ENCODE measurements at places on chromosomes 4 and X.

GRCh38 chr4:1512738-1513660 lies 106.8 kb upstream of the NKX1-1 start:
- DNase-seq = peak; percentile 69

- DNase-seq = no peak
Measured at GRCh38 chr4:84915396-84915780, 51.1 kb downstream of the WDFY3 start.

DNA sequence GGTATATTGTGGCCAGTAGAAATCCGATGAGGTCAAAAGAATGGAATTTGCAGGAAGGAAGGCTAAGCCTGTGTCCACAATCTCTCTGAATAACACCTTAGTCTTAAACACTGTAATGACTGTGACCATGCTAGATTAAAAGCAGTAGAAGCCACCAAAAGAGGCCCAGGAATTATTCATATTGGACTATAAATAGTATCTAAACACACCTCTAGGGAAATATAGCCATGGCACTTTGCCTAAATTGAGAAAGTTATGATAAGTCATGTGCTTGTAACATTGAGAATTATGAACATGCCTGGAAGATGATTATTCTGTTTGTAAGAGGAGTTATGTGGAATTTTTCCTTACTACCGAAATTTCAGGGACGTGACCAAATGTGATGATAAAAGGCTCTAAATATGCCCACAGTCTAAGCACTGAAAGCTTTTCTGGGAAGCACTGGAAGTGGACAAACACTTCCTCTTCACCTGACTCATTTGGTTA lies 298.5 kb downstream of the KCTD8 start:
- DNase-seq = no peak

GRCh38 chr4:155999725-156000124 lies 46.1 kb upstream of the CTSO start:
- no peak for DNase-seq

GRCh38 chr4:28073860-28074555 lies 1213.4 kb downstream of the STIM2 start:
- DNase-seq = no peak

- no peak for DNase-seq
Measured at GRCh38 chr4:53777244-53777984, 186.1 kb upstream of the LNX1 start.

GRCh38 chrX:71953946-71954345 lies 43.3 kb downstream of the NHSL2 start:
- DNase-seq = no peak

- DNase-seq = no peak
Measured at GRCh38 chrX:120238933-120239332, 11.7 kb upstream of the ZBTB33 start.

DNA sequence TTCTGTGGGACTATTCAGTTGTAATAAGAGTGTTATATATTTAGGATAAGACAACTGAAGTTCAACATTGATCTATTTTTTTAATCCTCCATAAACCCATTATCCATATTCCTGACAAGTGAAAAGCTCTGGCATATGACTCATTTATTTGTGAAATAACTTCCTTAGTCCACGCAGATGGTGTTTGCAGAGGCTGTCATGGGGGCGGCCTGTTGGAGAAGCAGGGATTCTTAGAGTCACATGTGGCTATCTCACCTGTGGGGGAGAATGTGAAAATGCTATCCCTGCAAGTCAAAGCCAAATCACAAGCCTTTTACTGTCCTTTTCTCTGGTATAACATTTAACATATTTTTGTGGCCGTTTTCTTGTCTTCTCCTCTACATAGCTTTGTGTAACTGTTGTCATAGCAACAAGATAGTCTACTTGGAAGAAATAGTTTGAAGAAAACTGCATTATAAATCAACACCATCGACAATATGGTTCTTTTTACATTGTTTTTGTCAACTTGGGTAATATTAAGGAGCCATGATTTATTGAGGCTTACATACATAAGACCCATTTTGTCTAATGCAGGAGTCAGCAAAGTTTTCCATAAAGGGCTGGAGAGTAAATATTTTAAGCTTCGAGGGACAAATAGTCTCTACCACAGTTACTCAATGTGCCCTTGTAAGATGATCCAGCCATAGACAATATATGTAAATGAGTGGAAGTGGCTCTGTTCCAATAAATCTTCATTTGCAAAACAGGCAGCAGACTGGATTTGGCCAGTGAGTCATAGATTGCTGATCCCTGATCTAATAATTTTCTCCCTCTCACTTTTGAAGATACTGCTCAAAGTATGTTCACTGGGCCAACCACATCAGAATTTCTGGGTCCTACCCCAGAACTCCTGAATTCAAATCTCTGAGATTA lies 395.0 kb downstream of the DTHD1 start:
- DNase-seq = no peak

- no peak for DNase-seq
Measured at GRCh38 chrX:25003066-25003849, 12.5 kb downstream of the ARX start.

DNA sequence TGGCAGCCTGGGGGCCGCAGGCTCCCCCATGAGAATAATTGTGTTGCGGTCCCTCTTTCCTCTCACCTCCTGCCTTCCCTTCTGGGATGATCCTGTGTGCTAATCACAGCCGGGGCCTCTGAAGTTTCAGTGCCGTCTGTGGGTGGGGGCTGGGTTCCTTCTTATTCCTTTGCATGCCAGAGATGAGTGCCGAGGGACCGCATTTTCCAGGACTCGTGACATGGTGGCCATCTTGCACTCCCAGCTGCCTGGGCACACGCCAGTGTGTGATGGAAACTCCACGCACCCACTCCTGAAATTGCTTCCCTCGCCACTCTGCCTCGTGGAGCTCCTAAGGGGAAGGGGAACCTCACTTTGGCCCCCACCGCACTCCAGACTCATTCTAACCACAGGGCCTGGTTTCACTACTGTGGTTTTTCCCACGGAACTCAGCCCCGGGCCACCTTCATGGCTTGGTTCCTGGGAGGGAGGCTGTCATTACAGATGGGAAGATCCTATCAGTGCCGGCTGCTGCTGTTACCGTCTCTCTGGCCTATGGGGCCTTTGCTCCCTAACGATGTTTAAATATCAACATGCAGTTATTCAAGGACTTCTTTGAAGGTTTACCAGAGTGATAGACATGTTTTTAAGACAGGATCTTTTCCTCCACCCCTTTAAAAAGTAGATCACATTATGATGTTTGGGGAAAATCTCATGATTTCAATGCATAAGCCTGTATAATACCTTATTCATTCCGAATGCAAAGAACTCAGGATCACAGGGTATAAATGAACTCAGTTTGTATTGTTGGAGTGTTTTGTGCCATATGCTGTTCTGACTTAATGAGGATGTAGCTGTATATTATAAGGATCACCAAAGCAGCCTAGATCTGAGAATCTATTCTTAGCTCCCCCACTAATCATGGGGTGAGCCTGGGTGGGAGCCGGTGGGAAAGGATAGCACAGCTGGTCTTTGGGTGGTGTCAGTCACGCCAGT lies 89.6 kb downstream of the SORCS2 start:
- no peak for DNase-seq

DNA sequence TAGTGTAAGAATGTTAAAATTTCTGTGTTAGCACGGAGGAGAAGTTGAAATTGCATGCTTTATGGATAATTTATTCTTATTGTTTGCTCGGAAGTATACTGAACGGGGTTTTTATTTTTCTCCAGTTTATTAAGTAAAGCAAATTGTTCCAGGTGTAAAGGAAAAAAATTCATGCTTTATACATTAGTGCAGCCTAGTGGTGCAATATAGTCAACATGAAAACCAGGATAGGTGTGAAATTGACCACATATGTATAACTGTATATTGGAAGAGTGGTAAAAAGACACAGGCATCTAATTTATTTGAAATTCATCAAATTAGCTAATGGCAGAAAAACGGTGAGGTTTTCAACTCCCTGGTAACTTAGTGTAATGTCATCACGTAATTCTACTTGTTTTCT lies 959 bp downstream of the BRS3 start:
- no peak for DNase-seq

- DNase-seq = no peak
Measured at GRCh38 chr4:177161781-177162180, 147.9 kb upstream of the NEIL3 start.

DNA sequence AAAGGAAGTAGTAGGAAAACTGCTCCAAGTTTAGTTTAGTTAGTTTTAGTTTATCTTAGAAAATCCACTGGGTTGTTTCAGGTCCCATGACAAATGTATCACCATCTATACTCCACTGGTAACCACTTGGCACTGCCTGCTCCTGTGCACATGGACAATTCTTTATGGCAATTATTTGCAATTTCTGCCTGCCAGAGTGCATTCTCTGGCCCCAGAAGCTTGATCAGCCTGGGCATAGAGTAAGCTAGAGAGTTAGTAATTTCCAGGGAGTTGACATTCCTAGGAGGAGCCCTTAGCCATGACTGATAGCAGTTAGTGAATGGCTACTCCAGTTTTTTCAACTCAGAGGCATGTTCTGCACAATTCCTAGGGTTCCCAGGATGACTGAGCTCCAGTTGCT lies 203.2 kb upstream of the FGF13 start:
- no peak for DNase-seq

DNA sequence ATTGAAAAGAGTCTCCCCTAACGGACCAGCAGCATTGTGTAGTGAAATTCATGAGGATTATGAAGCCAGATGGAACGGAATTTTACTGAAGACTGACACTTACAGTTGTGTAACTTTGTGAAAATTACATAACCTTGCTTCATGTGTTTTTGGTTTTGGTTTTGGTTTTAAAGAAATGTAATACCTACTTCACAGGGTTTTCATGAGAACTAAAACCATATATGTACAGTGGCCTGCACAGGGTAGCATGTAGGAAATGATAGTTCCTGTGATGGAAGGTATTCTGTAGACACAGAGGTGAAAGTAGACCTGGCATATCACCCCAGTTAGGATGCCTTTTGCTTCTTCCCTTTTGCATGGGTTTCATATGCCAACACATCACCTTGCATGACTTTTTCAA lies 247.0 kb downstream of the BANK1 start:
- DNase-seq = no peak

GRCh38 chr4:35511851-35512250 lies 732.5 kb downstream of the ARAP2 start:
- no peak for DNase-seq

GRCh38 chrX:70577442-70577841 lies 132.8 kb downstream of the DLG3 start:
- DNase-seq = no peak

DNA sequence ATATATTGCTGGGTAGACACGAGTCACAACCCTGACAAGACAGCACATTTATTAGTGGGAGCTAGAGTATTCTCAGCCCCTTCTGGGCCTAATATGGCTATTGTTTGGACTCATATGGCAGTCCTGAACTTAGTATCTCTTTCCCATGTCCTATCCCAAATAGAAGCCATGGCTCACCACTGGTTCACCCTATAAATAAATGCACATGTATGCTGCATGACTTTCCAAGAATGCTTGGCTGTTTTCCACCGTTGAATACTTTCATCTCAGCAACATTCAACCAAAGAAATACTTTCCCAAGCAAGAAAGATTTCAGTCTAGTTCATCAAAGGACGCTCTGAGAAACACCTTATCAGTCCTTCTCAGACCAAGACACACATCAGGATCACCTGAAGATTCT lies 36.7 kb downstream of the SMPX start:
- DNase-seq = no peak

GRCh38 chr4:83662204-83662603 lies 126.3 kb downstream of the GPAT3 start:
- DNase-seq = no peak

- no peak for DNase-seq
Measured at GRCh38 chr4:39936565-39937418, 40.9 kb downstream of the PDS5A start.

GRCh38 chr4:8026453-8026852 lies 86.8 kb upstream of the AFAP1 start:
- no peak for DNase-seq

DNA sequence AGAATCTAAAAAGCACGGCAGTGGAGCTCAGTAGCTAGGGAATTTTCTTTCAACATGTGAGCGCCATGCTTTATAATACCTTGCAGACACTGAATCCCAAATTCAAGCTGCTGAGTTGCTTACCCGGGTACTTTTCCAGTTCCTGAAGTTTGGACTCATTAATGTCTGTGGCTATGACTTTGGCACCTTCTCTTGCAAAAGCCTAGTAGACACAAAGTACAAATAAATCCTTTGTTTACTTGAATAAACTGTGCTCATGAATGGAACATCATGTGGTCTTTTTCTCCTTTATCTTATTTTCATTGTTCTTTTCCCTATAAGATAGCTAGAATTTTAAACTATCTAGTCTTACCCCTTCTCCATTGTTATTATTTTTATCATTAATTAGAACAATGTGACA lies 4.6 kb downstream of the BDH2 start:
- DNase-seq = no peak

GRCh38 chr4:83440899-83441298 lies 14.7 kb downstream of the HELQ start:
- no peak for DNase-seq

DNA sequence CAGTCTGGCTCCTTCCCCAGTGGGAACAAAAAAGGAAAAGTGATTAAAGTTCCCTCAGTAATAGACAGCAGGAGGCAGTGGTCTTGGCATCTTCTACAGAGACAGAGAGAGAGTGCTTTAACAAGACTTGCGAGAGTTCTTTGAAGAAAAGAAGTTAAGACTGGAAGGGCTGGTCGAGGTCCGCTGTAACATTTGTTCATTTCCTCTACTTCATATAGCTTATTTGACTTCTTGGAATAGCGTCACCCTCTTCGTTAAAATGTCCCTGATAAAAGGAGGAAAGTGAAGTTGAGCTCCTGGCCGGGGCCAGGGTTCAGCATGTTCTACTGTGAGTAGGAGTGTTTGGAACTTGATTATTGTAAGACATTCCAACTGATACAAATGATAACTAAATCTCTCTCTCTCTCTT lies 179.8 kb downstream of the SLIT2 start:
- no peak for DNase-seq

GRCh38 chr4:24751926-24752539 lies 43.3 kb upstream of the SOD3 start:
- DNase-seq = no peak

DNA sequence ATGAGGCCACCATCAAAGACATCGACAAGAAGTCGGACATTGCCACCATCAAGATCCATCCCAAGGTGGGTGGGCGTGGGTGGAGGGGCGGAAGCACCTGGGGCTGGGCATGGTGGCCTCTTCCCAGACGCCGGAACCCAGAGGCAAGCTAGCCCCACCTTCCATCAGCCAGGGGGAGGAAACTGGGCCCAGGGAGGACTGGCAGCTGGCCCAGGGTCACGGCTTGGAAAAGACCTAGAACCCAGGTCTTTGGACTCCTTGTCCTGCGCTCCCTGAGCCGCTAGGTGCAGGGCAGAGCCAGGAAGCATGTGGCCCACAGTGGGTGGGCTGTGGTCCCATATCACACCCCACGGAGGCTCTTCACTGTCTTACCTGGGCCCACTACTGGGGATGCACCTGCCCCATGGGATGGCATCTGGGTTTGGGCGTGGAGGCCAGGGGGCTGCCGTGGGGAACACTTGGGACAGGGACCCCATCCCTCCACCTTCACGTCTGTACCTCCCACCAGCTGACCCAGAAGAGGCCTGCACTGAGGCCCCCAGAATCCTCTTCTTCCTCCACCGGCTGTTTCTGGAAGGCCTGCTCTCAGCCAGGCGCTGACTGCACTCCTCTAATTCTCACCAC lies 17.3 kb downstream of the HTRA3 start:
- DNase-seq = no peak

- DNase-seq = no peak
Measured at GRCh38 chr4:56698329-56698728, 17.2 kb upstream of the HOPX start.

GRCh38 chrX:9907645-9908387 lies 59.3 kb upstream of the CLDN34 start:
- DNase-seq = no peak

Measured in activated T-cell treated with anti-CD3 and anti-CD28 coated beads, Interleukin-2, amount 50 U/mL, for 24 hours (primary cell).